AML-193 (cell line): ENCODE measurements at places on chromosomes 12 and 14.

DNA sequence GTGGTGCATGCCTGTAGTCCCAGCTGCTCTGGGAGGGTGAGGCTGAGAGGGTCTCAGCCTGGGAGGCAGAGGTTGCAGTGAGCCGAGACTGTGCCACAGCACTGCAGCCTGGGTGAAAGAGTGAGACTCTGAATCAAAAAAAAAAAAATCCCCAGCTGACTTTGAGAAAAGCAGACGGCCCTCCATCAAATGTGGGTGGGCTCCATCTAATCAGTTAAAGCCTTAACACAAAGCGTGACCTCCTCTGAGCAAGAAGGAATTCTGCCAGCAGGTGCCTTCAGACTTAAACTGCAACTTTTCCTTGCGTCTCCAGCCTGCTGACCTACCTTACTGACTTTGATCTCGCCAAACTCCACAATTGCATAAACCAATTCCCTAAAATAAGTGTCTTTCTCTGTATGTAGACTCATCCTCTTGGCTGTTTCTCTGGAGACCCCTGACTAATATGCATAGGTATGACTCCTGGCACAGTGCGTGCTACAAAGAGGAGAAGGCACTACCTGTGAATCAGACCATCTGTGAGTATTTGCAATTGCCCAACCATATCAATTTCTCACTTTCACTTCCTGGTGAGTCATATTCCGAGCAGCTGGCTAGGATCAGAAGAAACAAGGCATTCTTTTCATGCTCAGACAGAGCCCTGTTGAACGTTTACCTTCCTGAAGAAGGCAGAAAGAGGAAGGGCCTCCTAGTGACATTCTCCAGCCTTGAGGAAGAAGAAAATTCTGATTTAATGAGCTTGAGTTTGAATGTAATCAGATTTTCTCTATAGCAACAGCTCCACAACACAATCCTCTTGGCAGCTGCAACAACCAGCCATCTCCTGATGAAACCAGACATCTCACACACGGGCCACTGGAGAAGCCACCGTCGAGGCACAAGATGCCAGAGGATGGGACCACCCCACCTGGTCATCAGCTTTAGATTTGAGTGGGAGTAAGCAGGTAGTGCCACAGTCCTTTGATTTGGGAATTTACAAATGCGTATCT, 54.3 kb downstream of the CLMN start:
- DNase-seq, result peak; percentile 54

DNA sequence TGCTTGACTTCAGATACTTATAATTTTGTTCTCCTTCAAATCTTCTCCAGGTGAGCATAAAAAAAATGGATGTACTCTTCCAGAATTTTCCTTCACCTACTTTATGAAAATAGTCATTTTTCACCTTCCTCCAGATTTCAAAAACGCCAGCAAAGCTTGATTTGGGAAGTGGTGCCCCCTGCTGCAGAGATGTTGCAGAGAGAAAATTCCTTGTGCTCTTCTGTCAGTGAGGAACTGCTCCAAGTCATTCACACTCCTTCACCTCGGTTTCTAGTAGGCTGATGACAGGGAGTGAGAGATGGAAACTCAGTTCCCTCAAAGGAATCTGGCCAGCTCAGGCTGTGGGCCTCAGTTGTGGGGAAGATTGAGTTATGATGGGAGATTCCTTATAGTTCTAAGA, 24.2 kb upstream of the RNASE3 start:
- peak; percentile 34 for DNase-seq

DNA sequence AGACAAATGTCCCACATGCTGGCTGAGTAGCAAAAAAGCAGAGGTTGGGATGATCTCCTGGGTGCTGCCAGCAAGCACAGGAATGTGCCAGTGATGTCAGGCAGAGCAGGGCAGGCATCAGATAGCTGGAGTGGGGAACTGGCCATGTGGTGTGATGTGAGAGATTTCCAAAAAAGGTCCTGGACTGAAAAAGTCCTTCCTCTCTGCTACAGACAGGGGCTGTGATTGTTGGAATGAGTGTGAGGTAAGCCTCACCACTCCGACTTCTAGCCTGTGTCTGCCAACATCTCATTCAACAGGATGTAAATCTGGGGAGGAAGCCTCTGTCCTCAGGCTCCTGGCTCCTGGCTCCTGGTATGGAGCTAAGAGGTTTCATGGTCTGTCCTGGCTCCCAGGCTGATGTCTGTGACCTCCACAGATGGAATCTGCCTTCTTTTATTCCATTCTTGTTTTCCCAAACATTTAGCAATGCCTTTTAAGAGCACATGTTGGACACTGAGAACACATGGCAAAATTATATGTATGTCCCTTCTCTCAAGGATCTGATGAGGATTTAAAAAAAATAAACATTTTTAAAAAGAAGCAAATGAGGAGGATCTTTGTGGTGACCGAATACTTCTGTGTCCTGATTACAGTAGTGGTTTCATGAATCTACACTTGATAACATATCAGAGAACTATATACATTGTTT, 50.1 kb upstream of the STK38L start:
- no peak for DNase-seq

GRCh38 chr14:95071649-95072280, 85.6 kb downstream of the DICER1 start:
- no peak for DNase-seq

DNA sequence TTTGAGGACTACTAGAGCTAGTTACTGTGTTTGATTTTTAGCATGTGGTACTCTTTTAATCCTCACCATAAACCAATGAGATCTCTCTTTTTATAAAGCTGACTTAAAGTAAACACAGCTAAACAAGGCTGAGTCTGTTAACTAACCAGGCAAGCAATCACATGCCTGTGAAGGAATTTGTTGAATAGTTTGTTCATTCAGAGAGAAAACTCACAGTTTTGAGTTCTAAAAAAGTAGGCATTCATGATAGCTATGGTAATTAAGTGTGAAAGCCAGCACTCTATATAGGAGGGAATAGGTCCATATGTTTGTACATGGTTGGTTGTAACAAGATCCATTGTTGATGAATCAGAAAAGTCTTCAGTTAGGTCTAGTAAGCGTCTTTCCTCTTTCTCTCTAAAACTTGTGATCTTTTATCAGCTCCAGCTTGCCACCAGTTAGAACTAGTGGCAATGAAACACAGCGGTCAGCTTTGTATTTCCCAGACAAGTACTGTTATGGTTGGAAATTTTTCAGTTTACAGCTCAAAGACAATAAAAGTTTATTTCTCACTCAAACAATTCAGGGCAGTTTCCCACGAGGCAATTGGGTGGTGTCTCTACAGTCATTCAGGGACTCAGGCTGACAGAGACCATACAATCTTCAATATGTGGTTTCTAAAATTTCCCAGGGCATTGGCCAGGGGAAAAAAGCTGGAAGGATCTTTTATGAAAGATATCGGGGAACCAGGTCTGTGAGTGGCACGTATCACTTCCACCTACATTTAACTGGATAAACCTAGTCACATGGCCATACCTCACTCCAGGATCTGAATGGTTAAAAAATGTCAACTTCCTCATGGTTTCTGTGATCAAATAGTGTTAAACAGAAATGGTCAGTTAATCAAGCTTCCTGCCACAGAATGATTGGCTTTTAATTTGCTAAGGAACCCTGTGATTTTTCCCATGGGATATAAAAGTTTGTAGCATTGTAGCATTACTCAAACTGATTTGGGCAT, 203.1 kb downstream of the KIF21A start:
- no peak for DNase-seq

GRCh38 chr14:81819344-81819743, 285.7 kb upstream of the SEL1L start:
- no peak for DNase-seq

- no peak for DNase-seq
Observed at GRCh38 chr14:68686724-68687123, 106.1 kb downstream of the ZFP36L1 start.

DNA sequence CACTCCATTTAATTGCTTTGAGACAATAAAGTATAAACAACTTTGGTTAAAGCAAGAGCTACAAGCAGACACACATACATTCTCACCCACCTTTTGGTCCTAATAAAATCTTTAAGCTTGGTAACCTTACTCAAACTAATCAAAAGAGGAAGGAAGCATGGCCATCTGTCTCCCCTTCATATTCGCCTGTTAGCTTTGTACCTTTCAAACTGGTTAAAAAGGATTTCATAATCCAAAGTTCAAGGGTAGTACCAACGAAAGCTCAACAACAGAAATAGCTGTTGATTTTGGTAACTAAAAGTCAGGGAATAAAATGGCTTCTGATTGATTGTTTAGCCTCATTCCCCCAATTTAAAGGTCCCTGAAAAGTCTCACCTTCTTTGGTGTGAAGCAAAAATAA, 456.9 kb downstream of the BCAT1 start:
- DNase-seq, result peak; percentile 60
